D341Med (cell line): ENCODE measurements at places on chromosomes 11 and 22.
A peak's percentile ranks its signal among the peaks of the same experiment; 100 is the strongest.

- DNase-seq, result no peak
Observed at GRCh38 chr11:101620026-101620425, 36.2 kb upstream of the TRPC6 start.

DNA sequence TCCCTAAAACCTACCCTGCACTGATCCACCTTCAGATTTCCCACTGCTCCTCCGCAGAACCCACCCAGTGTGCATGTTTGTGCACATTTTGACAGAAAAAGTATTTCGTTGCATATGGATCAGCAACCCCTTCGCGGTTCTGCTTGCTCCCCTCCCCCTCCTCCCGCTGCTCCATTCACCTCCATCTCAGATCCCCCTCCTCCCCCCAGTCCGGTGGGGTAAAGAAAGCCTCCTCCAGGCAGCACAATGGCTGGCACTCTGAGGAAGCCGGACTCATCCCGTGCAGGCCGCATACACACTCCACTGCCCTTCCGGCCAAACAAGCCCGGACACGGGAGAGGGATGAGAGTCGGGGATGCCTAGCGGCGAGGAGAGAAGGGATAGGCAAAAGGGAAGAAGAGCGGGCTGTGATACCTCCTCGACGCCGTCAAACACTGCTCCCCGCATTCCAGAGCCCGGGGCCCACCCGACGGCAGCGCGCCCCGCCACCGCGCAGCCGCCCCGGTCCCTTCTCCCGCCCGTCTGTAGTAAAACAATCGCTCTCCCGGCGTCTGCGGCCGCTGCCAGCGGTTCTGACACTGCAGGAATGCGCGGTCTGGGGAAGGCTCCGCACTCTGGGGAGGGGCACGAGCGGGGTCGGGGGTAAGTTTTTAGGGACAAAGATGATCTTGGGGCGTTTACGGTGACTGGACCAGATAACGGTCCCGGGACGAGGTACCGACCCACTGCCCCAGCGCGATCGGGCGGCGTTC lies 915 bp downstream of the FEZ1 start:
- peak; percentile 54 for DNase-seq

DNA sequence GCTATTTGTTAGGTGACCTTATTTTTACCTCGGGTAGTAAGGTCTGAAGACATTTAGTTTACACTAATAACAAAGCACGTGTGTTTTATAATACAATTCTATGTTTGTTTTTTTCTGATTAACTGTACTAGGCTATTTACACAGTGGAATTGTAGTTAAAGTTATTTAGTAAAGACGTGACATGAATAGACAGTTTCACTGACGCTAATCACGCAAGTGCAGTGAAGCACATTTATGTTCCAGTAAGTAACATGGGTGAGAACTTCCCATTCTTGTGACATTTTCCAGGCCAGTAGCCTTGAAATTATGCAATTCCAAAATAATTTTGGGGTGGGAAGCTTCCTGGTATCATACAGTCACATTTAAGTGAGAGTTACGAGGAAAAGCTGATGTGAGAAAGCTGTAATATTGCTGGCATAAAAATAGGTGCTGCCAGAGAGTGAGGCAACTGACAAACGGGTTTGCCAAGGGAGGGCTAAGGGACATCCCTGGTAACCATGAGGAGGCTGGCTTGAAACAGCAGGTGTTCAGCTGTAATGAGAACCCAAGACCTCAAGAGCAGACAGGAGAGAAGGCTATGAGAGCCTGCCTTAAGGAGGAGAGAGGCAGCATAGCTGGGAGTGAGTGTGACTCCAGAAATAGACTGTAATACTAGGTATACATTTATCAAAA lies 378.8 kb downstream of the DCDC1 start:
- DNase-seq, result no peak

DNA sequence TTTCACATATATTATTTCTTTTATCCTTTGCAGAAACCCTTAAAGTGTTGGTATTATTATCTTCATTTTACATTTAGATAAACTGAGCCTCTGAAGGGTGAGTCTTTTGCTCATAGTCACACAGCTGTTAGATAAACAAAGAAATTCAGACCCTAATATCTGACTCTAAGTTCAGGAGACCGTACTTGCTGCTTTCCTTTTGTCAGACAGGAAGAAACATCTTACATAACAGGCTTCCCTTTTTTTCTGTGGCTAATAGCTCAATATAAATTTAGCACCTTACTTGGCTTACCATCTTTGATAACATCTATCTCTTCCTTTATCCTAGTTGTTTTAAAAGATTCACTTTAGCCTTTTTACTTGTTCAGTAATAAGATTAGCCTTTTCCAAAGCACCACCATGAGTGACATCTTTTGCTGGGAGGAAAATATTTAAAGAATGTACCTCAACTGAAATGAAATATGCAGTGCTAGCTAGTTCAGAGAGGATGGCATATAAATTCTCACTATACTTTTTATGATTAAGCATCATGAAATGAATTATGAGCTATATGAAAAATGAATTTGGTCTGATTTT lies 128.6 kb downstream of the WNT11 start:
- no peak for DNase-seq

GRCh38 chr11:29029452-29029851 lies 921.3 kb downstream of the METTL15 start:
- no peak for DNase-seq

GRCh38 chr11:116082256-116082655 lies 578.0 kb upstream of the CADM1 start:
- no peak for DNase-seq

GRCh38 chr11:43573233-43573632 lies 107.3 kb upstream of the HSD17B12 start:
- DNase-seq, result peak; percentile 64

DNA sequence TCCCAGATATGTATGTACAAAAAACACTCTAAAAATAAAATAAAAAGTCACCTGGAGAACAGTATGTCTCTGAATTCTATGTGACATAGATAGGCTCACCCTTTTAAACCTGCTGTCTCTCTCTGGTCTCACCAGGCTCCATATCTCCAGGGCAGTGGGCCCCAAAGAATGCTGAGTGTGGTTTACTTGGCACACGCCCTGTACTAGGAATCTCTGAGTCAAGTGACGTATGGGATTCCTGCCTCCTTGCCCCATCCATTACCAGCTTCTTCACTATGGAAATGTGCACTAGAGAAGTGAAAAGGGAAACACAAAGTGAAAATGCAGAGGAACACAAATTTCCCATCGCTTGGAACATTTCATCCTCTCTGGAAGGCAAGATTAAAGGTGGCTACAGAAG lies 722.2 kb upstream of the TENM4 start:
- no peak for DNase-seq

DNA sequence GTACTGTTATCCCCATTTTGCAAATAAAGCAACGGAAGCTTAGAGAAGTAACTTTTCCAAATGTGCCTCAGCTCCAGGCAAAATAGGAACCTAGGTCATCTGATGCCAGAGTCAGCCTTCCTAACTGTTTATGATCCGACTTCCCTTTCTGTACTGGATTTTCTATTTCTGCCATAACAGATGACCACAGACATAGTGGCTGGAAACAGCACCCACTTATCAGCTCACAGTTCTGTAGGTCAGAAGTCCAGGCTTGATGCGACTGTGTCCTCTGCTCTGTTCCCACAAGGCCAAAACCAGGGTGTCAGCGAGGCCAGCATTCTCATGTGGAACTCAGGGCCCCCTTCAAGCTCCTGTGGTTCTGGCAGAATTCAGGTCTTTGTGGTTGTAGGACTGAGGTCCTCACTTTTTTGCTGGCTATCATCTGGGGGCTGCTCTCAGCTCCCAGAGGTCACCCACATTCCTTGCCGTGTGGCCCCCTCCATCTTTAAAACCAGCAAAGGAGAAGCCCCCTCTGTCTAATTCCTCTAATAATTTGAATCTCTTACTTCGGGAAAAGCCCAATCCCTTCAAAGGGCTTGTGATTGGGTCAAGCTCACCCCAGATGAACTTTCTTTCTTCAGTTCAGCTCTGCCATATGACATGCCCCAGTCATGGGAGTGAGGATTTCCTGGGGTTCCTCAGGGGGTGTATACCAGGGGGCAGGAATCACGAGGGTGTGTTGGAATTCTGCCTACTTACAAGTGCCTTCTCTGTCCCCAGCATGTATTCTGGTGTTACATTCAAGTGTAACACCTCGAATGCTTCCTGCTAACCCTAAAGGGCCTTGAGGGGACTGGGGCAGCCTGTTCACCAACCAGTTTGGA lies 15.3 kb downstream of the KCNJ5 start:
- no peak for DNase-seq

DNA sequence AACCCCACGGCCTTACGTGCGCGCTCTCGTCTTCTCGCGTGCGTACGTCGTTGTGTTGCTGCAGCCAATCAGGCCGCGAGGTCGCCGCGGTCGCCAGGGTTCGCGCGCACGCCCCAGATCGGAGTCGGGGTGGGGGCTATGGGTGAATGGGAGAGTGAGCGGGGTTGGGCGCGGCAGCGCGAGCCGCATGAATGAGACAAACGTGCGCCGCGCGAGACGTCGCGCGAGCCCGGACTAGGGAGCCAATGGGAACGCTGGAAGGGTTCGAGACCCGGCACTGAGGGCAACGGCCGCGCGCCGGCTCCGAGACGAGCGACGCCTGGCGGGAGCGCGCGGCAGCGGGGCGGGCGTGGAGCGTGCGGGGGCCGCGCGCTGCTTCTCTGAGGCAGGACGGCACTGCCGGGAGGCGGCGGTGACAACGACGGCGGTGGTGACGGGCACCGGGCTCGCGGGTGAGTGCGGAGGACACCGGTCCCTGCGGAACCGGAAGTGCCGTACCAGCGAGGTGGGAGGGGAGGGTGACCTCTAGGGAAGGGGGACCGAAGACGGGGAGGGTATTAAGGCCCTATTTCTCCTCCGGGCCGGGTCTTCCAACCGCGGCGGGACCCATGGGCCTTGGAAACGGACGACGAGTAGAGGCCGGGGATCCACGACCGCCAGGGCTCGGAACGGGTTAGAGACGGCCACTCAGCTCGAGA lies at the start of gene ZDHHC5:
Gene ZDHHC5 (plus strand): TSS at position 379 of the 698 bp plus-strand sequence. CDS start 4,977 bp downstream, outside the sequence.
- DNase-seq, result peak; percentile 97

DNA sequence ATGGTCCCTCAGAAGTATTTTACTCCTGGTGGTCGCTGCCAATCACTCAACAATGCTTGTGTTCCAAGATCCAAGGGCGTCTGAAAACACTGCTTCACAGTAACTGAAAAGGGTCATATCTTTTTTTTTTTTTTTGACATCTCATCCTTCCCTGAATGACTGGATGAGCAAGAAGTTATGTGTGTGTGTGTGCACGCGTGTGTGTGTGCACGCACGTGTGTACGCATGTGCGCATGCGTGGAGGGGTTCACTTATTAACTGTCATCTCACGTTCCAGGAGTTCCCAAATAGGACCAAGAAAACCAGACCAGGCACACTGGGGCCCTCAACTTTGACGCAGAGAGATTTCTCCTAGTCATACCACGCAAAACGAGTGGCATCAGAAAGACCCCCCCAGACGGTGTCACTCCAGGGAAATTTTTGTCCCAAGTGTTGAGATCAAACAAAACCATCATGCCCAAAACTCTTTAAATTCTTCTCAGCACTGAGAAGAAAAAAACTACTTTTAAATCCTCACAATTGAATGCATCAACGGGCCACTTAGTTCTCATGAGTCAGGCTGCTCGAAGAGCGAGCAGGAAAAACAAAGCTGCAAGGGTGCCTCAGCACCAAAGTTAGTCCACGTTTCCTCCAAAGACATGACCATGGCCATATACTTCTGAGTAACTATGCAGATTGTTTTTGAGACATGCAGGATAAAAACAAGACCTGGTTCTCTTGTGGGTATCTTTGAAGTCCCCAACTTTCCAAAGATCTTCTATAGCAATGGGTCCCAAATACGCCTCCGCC lies 12.9 kb downstream of the MN1 start:
- no peak for DNase-seq

DNA sequence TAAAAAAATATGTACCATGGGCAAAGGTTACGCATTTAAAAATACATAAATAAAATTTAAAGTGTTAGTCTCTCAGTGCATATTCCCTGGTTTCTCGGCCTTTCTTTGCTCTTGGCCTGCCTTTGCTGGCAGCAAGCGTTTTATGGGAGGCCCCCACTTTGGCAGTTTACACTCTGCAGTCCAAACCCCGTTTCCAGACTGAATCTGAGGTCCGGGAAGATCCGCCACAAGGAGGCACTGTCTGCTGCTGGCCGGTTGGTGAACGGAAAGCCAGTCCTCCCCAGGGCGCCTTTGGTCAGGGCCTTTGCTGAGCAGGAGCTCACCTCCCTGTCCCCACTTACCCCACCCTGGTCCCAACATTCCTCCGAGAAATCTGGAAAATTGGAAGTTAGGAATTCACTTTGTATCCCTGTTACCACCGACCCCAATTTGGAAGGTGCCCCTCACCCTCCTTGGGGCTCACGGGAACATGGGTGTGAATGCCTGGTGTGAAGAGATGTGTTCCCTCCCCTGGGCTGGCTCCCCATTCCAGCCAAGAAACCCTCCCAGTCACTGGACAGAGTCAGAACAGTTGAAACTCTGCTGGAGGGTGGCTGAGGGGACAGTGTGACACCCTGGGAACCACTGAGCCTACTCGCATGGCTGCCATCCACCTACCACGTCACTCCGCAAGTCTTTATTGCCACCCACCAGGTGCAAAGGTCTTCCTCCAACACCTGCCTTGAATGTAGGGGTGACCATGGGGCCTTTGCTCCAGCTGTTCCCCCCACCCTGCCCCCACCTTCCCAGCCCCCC lies 9.4 kb upstream of the SF1 start:
- peak; percentile 78 for DNase-seq

- no peak for DNase-seq
Observed at GRCh38 chr11:57241353-57241972, 4.4 kb upstream of the APLNR start.

GRCh38 chr11:86063536-86063935 lies 5.3 kb downstream of the PICALM start:
- DNase-seq, result no peak

DNA sequence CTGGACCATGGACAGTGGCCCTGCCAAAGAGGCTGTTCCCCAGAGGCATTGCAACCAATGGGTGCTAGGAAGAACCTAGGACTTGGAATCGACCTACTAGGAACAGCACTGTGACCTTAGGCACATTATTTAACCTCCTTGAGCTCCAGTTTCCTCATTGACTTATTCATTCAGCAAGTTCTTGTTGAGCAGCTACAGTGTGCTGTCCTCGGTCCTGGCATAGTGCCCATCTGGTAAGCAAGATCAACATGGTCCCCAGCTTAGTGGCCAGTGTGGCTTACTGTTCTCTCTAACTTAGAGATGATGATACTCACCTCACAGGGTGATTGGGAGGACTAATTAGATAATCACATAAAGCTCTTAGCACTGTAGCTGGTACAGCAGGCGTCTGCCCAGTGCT lies 8.2 kb downstream of the ABCG4 start:
- DNase-seq, result no peak

DNA sequence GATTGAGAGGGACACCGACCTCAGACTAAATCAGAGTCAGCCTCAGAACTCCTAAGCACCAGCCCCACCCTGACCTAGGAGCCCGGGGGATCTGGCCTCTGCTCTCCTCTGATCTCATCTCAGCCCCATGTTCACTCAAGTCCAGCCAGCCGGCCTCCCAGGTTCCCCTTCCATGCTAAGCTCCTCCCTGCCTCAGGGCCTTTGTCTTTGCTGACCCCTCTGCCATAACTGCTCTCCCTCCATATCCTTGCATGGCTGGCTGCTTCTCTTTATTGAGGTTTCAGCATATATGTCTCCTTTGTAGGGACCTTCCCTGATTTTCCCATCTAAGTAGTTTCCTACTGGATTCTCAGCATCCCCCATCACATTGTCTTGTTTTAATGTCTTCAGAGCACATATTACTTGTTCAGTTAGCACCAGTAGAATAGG lies 780 bp upstream of the SLC15A3 start:
- DNase-seq, result no peak
